ENCODE measurements at places on chromosomes 5 and 9. TPM values are rescaled to one million over a fixed set of nuclear protein-coding genes. Genes with fewer than 3 reads are reported as not detected.
A peak's percentile ranks its signal among the peaks of the same experiment; 100 is the strongest.

DNA sequence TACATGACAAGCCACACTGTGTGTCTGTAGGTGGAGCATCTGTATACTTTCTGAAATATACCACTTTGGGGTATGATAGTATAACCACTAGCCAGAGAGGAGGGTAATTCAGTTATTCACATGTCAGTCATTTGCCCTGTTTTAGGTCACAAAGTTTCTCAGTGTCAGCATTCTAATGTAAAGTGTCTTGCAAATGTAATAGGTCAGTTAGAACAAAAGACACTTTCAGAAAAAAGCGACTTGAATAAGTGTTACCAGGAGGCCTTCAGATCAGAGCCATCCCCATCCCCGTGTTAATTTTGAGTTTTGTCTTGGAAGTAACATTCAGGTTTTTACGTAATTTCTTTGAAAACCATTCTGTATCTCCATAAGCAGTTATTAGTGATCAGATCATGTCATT, 33.7 kb downstream of the TTC1 start:
- no peak for ATAC-seq

DNA sequence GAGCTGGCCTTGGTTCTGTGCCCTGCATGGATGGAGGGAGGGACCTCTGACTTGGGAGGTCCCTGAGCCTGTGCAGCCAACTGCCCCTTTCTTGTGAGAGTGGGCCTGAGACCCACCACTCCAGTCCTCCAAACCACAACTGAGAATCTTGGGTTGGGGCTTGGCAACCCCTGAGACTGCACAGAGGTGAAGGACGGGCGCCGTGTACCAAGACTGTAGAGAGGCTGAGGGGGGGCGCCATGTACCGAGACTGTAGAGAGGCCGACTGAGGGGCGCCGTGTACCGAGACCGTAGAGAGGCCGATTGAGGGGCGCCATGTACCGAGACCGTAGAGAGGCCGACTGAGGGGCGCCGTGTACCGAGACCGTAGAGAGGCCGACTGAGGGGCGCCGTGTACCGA, 59.3 kb upstream of the CACNA1B start:
- no peak for ATAC-seq

The CA9 gene
- total RNA-seq, result 1.6 TPM

- ATAC-seq, result no peak
Measured at GRCh38 chr5:172573120-172573882, 67.8 kb upstream of the NEURL1B start.

The SDHA gene
- 53.6 TPM for total RNA-seq

DNA sequence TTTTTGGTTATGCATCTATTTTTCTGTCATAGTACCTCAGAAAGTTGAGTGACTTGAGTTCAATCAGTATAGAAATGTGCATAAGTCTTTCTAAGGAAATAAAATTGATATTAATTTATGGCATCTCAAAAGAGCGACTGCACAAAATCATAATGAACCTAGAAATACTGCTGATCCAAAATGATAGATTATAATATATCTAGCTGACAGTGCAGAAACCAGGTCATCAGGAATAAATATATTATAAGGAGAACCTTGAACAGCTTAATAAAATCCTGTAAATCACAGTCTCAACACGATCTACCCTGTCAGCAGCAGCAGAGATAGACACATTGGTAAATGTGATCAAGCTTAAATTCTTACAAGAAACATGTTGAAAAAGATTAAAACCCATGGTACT, 1106.6 kb upstream of the CDH18 start:
- no peak for ATAC-seq

The KIF4B gene
- not detected for total RNA-seq

- ATAC-seq, result no peak
Measured at GRCh38 chr5:168340487-168340886, 49.0 kb downstream of the WWC1 start.

DNA sequence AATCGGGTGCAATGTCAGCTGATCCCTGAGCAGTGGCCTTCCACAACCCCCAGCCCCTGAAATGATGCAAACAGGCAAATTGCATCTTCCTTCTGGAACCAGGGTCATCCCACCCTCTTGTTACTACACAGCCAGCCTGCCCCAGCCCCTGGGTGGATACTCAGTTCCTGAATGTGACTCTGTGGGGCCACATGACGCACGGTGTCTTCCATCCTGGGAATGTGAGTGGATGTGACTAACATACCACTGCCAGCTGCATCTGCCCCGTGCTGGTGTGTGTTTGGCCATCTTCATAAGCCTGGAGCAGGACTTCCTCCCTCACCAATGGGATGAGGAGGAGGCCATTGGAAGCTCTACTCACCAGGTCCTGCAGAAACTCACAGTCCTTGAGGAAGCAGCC, 257.9 kb upstream of the ADAMTS16 start:
- no peak for ATAC-seq

DNA sequence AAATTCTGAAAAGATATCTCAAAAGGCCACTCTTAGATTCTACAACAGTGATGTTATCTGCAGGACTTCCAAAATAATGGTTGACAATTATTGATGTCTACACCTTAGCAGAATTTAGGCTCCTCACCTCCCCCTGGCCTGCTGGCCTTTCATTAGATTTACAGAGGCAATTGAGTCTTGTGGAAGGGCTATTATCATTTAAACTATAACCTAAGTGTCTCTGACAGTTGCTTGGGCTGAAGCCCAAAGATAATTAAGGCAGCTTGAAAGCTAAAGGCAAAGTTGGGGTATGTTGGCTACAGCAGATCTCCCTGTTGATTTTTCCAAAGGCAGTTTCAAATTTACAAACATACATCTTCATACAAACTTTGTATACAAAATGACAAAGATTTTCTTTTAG, 912.3 kb downstream of the TAF11L14 start:
- no peak for ATAC-seq

DNA sequence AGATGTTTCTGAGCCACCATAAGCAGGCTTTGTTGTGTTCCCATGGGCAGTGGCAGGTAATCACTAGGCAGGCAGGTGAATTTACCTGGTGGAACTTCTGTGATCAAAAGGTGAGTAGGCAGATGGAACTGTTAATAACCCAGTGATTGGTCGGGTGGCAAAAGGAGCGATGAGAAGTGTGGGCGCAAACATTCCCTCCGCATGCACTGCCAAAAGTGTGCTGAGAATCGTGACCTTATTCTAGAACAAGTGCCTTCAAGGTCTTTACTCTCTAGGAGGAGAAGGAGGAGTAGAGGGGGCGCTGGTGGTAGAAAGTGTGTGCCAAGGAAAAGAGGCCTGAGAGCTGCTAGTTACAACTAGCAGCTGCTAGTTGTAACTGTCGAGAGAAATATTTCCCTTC, 3.3 kb downstream of the OTULINL start:
- ATAC-seq, result no peak

DNA sequence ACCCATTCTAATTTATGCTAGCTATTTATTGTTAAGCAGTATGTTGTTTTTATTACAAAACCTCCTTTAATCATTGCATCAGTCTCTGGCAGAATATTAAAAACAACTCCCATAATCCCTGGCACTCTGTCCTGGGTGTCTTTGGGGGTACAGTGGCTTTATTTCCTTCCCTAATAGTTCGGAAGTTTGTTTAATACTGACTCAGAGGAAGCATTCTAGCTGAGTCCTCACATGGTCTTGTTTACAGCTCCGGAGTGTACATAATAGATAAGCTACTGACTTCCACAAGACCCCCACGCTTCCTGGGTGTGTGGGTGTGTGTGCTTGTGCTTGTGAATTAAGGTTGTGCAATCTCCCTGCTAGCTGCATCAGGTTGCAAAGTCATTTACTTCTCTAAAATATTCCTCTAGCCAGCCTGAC, 149.8 kb upstream of the CDKN2B start:
- ATAC-seq, result peak; percentile 57

- ATAC-seq, result no peak
Measured at GRCh38 chr9:98432960-98433359, 177.5 kb upstream of the TBC1D2 start.

DNA sequence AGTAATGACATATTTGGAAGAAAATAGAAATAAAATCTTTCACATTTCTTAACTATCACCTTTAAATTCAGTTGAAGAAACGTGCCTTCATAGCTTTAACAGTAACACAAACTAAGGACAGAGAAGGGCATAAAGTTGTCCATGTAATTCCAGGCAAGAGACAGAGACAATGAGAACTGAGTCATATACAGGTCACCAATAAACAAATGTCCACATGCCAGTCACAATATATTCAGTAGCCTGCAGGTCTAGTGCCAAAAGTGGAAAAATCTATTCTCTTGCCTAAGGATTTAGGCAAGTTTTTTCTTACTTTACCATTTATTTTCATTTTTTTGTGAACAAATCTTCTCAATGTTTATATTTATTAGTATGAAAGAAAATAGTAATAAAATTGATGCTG, 1711.5 kb upstream of the NUDT12 start:
- ATAC-seq, result no peak

GRCh38 chr9:126844085-126844484, 16.4 kb upstream of the ZBTB34 start:
- no peak for ATAC-seq

DNA sequence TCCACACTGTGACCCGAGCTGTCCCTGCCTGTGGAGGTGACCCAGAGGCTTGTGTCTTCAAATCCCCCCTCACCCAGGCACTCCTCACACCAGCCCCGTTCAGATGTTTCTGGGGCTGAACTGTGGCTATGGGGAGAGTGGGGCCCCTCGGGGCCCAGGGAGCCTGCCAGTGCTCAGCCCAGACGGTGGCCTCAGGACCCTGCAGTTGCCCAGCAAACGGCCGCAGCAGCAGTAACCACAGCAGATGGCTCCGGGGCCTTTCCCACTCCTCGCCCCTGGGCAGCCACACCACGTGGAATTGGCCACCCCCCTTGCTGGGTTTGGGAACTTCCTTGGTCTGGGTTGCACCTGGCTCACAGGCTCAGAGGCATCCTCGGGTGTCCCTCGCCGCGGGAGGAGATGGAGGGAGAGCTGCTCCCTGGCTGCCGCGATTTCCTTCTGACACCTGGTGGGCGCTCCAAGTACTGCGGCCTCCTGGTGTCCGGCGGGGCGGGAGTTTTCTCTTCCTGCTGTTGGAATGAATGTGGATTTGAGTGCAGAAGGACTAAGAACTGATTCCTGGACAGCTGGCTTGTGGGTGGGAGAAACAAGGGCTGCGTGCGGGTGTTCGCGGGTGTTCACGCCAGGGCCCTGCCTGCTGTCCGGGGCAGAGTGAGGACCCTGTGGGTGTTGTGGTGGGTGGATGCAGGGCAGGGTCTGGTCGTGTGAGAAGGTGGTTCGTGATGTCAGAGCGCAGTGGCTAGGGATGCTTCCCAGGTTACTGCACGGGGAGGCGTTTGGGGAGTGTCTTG, 97.5 kb downstream of the COL5A1 start:
- ATAC-seq, result peak; percentile 68
